Stimulated activated CD4-positive, alpha-beta T cell treated with anti-CD3 and anti-CD28 coated beads, Interleukin-15, amount 100 ng/mL, for 1 hour (primary cell): ENCODE measurements at places on chromosomes 7 and 10.

- no peak for DNase-seq
Observed at GRCh38 chr10:89556600-89556999, 21.2 kb upstream of the SLC16A12 start.

GRCh38 chr7:48408731-48409130, 237.5 kb downstream of the ABCA13 start:
- DNase-seq = no peak

GRCh38 chr7:135161669-135162068, 8.8 kb downstream of the CYREN start:
- DNase-seq = no peak

GRCh38 chr7:104208421-104208780, 588 bp upstream of the ORC5 start:
- no peak for DNase-seq

DNA sequence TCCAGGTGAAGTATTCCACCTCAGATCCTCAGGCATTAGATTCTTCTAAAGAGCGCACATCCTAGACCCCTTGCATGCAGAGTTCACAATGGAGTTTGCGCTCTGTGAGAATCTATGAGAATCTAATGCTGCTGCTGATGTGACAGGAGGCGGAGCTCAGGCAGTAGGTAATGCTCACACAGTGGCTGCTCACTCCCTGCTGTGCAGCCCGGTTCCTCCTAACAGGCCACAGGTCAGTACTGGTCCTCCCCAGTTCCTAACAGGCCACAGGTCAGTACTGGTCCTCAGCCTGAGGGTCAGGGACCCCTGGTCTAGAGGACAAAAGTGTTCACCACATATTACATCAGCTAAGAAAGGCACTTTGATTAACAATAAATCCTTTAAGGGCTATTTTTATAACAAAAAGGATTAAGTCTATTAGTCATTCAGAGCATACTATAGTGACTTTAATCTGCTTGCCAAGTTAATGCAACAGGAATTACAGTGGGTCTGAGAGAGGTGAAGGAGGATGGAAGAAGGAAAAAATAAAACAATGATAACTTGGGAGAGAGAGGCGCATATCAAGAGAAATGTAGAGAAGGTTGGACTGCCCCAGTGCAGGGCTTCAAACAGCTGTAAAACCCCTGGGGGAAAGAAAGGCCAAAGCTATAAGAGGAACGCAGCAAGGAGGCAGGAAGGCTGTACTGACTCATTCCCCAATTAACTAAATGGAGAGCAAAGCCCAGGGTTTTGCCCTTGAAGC, 49.2 kb downstream of the CUL2 start:
- no peak for DNase-seq

- no peak for DNase-seq
Observed at GRCh38 chr10:70688828-70689227, 16.5 kb downstream of the ADAMTS14 start.

- DNase-seq = no peak
Observed at GRCh38 chr7:22640269-22640668, 86.7 kb upstream of the IL6 start.

DNA sequence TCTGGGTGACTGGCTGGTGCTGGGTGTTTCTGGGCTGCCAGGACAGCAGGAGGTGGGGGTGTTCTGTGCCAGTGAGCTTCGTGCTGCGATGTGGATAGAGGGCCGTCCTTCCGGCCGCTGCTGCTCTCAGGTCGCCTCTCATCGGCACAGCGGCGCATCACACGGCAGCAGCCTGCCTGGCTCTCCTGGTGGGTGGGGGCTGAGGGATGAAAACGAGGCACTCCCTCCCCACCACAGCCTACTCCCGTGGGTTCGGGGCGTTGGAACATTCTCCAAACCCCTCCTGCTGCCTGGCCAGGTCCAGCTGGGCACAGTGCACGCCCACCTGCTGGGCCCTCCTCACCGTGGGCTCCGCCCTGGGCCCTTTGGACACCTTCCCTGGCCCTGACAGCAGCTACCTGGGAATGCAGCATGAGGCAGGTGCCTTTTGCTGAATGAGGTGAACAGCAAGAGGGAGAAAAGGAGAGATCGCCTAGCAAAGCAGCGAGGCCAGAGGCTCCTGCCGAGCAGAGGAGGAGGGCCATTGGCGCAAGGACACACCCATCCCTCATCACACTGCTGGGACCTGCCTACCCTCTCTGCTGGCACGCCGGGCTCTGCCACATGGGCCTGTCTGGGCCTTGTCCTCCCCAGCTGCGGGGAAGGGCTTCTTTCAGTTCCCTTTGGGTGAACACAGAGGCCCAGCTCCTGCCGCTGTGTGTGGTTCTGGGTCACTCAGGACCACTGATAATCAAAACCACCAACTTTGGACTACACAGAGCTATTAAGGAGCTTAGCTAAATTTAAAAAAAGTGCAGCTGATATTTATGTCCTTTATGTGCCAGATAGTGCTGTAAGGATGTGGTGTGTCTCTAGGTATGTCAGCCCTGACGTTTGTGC, 33.4 kb downstream of the INPP5A start:
- DNase-seq = no peak

DNA sequence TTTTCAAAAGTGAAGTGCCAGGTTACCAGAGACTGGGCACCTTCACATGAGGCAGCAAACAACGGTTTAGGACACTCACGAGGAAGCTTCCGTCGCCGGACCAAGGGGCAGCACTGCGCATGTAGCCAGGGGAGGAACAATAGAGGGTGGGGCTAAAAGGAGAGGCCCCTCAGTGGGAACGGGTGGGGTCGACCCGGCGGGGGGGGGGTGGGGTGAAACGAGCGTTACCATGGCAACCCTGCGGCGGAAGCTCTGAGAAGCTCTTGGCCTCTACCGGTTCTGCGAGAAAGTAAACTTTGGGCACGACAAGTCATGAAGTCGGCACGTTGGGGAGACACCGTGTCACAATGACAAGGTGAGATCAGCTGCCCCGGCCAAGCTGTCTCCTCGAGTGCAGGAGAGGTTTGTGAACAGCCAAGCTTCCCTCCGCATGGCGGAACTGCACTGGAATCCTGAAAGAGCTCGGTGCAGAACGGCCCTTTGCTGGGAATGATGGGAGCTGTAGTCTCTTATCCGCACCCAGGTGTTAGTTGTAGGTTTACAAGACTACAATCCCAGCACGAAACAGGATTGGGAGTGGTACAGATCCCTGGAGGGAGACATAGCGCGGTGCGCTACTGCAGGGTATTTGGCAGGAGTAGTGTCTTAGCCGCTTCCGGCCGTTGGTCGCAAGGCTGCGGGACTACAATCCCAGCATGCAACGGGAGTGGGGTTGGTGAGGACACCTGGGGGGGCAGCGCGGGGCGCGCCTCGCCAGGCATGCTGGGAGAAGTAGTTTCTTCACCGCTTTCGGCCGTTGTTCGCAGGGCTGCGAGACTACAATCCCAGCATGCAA, 72.8 kb upstream of the ZNF722 start:
- DNase-seq = peak; percentile 79

DNA sequence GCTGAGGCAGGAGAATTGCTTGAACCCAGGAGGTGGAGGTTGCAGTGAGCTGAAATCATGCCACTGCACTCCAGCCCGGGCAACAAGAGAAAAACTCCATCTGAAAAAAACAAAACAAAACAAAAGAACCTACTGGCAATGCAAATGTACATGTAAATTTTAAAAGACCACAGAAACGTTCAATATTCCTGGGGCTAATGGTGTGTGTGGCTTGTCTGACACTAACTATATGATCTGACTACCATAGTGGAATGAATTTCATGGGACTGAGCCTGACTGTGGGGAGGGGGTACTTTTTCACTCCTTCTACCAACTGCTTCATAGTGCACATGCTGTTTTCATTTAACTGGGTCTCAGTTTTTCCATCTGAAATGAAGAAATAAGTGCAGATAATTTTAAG, 69.6 kb downstream of the ITPRID1 start:
- no peak for DNase-seq

- no peak for DNase-seq
Observed at GRCh38 chr10:64486149-64486548, 964.9 kb downstream of the REEP3 start.

- no peak for DNase-seq
Observed at GRCh38 chr10:103806395-103807187, 48.8 kb downstream of the SH3PXD2A start.

DNA sequence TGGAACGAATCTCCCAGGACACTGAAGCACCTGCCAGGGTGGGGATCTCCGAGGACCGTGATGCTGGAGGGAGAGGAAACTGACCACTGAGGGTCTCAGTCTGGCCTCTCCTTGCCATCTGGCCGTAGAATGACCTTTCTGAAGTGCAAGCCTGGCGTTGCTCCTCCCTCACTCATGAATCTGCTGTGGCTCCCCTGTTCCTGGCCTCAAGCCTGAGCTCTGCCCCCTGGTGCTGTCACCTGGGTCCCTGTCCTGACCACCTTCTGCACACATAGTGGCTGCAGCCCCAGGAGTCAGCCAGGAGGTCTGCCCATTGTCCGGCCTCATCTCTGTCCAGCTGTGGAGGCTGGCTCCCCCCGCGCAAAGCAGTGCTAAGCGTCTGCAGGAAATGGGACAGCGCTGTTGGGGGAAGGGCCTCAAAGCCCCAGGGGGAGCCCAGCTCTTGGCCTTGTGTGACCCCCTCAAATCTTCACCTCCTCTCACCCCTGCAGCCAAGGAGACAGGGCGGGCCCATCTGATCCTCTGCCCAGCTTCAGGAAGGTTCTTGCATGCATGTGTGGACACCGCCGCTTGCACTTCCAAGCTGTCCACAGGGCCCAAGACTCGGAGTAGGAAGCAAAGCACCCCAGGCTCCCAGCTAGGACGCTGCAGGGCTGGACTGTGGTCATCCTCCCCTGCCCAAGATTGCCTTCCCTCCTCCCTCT, 65.7 kb downstream of the MYL10 start:
- no peak for DNase-seq

GRCh38 chr10:101816376-101816775, 1.9 kb downstream of the OGA start:
- no peak for DNase-seq

DNA sequence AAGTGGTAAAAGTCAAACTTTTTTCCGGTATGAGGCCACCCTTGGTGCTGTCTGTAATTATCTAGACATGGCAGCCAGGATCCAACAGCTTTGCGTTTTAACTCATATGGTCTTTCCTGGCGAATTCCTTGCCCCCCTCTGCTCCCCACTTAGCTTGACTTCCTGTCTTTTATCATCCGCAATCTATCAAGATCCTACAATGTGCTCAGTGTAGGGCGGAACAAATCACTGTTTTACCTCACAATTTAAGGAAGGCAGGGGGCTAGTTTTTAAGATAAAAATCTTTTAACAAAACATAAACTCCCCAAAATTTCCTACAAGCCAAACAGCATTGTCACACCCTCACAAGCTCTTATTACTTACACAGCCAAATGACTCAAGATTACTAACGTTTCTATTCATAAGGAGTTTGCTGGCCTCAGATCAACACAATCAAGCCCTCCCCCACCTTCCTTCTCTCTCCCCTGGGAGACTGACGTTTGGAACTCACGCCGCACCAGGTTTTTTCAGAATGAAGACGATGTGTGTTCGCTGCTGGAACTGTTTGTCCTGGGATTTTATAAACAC, 1.3 kb upstream of the CDK14 start:
- no peak for DNase-seq

GRCh38 chr10:13630231-13630630, 43.5 kb downstream of the PRPF18 start:
- DNase-seq = no peak

DNA sequence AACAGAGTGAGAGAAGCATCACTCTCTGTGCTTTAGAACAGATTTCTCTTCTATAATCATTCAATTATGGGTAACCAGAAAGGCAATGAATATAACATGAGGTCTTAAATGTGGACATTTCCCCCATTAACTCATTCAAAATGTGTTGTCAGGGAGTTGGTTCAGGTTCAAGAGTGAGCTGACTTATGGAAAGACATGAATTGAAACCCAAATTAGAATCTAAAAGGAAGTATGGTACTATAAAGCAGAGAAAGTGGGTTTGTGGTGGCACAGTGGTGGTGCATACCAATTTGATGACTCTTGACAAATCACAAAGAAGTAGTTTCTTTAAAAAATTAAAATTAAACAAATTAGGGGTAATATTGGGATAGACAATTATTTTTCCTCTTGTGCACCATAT, 114.6 kb upstream of the MEOX2 start:
- DNase-seq = no peak

GRCh38 chr7:128129224-128129864, 98.1 kb upstream of the LRRC4 start:
- no peak for DNase-seq

GRCh38 chr7:39985398-39985918, 35.4 kb downstream of the CDK13 start:
- DNase-seq = no peak

GRCh38 chr7:53485354-53485753, 449.9 kb downstream of the POM121L12 start:
- no peak for DNase-seq

GRCh38 chr7:50734246-50734645, 48.5 kb downstream of the GRB10 start:
- no peak for DNase-seq

DNA sequence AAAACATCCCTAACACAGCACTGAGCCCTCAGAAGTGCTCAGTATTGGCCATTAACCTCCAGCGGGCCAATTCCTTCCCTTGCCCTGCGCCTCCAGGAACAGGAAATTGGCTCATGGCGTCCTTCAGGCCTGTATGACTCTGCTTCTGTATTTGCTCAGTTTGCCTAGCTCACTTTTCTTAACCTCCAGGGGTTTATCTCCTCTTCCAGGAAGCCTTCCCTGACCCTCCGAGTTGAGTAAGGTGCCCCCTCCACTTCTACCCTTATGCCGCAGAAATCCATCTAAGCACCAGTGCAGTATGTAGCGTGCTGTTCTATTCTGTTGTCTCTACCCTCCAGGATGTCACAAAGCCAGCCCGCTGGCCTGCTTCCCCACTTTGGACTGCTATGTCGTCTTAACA, 1.1 kb upstream of the SFXN4 start:
- DNase-seq = no peak

DNA sequence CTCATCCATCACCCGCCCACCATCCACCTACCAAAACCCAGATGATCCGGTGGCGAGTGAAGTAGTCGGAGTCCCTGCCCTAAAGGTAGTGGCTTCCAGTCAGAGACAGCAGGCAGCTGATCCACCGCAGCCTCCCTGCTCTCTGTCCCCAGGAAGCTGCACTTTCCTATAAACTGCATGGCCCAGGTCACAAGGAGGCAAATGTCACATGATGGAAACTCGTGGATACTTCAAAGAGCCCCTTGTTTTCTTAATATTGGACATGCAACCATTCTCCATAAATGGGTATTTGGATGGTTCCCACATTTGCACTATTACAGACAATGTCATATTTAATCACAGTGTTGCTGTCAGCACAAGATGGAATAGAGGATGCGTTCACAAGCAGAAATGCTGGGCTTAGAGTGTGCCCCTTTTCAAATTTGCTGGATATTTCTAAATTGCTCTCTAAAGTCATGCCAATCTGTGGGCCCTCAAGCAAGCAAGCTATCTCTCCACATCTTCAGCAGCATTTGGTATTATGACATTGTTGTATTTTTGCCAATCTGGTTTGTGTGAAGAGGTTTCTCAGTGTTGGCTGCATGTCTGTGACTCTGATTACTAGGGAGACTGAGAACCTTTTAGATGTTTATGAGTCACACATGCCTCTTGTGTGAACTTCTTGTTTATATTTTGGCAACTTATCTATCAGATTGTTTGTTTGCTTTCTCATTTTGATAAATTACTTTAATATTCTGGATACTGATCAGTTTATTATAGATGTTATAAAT, 822.0 kb downstream of the TNS3 start:
- no peak for DNase-seq
